ENCODE measurements at places on chromosomes 6 and 20. TPM values are rescaled to one million over a fixed set of nuclear protein-coding genes. Genes with fewer than 3 reads are reported as not detected.

DNA sequence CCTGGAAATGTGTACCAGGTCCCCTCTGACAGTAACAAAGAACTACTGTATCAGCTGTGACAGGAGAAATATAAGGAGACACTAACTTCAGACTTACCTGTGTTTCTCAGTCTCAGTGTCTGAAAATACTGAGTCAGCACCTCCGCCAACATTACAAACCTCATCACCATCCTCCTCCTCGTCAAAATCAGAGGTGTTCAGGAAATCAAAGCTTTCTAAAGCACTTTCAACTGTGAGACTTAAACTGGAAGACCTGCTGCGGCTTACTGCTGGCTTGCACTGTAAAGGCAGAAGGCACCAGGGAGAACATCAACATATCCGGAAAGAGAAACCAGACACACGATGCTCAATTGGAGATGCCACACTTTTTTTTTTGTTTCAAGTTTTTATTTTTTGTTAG is 40.3 kb upstream of the ARMH2 start:
- no peak for DNase-seq

GRCh38 chr6:124901084-124901483 is 61.2 kb upstream of the RNF217 start:
- no peak for DNase-seq

DNA sequence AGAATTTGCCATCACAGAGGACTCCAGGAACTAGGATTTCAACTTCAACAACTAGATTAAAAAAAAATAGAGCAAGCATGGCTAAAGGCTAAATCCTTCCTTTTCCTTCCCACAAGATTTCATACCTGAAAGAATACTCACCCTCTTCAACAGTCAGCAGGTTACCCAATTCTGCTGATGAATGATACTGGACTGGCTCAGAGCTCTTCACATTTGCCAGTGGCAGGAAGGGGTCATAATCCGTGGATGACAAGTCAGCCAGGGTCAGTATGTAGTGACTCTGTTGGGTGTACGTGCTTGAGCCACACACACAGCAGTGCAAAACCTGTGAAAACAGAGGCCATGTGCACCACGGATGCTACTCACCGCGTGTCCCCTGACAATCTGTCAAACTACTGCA is 152.9 kb downstream of the INSM1 start:
- no peak for DNase-seq

- no peak for DNase-seq
Measured at GRCh38 chr6:84227044-84227433, 404 bp downstream of the CEP162 start.

DNA sequence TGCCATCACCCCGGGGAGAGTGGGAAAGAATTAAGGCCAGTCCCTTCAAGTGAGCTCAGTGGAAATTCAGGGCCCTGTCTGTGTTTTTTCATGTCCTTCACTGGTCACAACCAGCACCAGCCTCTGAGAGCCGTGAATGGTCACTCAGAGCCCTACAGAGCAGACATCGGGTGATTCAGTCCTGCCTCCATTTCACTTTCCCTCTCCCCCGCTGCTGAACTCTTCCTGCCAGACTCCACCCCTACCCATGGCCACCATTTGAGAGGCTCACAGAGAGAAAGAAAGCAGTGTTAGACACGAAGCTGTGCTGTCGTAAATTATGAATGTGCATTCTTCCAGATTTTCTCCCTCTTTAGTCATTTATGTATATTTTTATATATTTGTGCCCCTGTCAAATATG is 5.4 kb downstream of the R3HDML start:
- no peak for DNase-seq

DNA sequence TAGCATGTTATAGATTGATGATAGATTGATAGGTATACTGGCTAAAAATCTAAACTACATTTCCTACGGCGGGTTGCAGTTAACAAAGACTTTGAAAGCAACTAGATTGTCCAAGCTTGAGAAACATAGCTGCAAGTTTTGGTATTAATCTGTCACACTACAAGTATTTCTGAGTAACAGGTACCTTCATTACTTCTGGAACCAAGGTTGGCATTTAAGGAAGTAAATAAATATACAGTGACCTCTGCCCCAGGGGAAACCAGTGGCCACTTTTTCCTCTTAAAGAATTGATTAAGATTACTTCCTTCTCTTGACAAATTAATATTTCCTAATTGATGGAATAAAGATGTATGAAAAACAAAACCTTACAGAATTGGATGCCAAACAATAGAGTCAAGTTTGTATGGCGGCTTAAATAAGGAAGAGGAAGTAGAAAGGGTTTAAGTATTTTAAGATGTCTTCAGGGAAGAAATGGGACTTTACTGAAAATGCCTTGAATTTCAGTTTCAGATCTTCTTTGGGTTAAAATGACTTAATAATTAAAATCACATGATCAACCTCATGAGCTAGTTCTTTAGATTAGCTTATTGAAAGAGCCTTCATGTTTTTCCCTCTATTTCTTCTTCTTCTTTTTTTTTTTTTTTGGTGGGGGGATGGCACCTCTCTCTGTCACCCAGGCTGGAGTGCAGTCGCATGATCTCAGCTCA is 132.8 kb downstream of the DOK5 start:
- DNase-seq = no peak

DNA sequence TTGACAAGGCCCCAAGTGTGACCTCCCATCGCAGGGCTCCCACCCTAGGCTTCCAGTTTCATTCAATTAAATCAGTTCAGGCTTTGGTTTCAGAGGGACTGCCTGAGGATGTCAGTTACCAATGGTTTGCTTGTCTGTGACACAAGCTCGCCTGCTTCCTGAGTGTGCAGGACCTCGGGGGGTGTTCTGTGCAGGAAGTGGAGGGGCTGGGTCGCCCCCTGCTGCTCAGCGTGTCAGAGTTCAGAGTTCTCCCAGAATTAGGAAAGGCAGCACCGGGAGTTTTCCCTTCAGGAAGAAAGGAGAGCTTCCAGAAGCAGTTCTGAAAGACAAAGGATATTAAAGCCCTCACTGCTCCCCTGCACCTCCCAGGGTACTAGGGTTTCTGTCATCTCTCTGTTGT is 50.8 kb upstream of the TGM3 start:
- DNase-seq = no peak

- DNase-seq = no peak
Measured at GRCh38 chr6:17429383-17430061, 36.1 kb downstream of the CAP2 start.

DNA sequence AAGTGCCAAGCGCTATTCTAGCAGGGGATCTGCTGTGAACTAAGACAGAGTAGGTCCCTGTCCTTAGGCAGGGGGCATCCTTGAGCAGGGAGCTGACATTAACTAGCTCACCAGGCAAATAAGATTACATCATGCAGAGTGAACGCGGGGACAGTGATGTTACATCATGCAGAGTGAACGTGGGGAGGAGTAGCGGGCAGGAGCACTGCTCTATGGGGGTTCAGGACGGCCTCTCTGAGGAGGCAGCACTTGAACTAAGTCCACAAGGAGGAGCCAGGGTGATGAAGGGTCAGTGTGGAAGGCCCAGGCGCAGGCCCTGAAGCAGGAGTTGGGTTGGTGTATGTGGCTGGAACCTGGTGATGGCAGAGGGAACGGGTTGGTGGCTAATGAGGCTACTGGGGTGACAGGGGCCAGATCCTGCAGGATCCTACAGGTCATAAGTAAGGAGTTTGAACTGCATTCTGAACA is 38.7 kb downstream of the KAT14 start:
- no peak for DNase-seq

GRCh38 chr6:83303426-83303825 is 110.3 kb downstream of the RWDD2A start:
- no peak for DNase-seq

The TRIM10 gene
- not detected for total RNA-seq

The OR2J3 gene
- not detected for total RNA-seq

The MICB gene
- 21.9 TPM for total RNA-seq

The PPP2R5D gene
- 52.2 TPM for total RNA-seq
